ENCODE measurements at places on chromosomes 12 and 14.

- no peak for DNase-seq
Measured at GRCh38 chr12:64077922-64078321, 144.2 kb downstream of the KICS2 start.

GRCh38 chr14:85873006-85873405 is 343.1 kb downstream of the FLRT2 start:
- DNase-seq, result no peak

- DNase-seq, result peak; percentile 34
Measured at GRCh38 chr12:71071536-71072097, 86.2 kb downstream of the TSPAN8 start.

DNA sequence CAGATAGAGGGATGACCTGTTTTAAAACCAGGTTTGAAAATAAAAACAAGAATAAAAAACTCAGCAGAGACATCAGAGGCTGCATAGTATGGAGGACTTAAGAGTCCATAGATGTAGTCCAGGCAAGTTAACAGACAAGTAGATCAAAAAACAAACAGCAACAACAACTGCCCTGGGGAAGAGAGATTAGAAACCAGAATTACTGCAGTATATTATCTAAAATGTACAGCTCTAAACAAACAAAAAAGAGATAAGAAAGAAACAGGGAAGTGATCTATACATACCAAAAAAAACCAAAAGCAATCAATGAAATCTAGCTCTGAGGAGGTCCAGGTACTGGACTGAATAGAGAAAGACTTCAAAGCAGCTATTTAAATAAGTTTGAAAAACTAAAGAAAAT is 48.8 kb downstream of the ACSM4 start:
- DNase-seq, result no peak

- no peak for DNase-seq
Measured at GRCh38 chr12:130435331-130435730, 97.6 kb downstream of the PIWIL1 start.

- peak; percentile 66 for DNase-seq
Measured at GRCh38 chr12:51341251-51342007, 5.0 kb downstream of the CELA1 start.

- no peak for DNase-seq
Measured at GRCh38 chr14:39303115-39303514, 69.4 kb downstream of the MIA2 start.

Data from fibroblast of skin of right quadriceps (primary cell).